NCI-H1092 (cell line): ENCODE measurements at places on chromosomes 7 and 10.

DNA sequence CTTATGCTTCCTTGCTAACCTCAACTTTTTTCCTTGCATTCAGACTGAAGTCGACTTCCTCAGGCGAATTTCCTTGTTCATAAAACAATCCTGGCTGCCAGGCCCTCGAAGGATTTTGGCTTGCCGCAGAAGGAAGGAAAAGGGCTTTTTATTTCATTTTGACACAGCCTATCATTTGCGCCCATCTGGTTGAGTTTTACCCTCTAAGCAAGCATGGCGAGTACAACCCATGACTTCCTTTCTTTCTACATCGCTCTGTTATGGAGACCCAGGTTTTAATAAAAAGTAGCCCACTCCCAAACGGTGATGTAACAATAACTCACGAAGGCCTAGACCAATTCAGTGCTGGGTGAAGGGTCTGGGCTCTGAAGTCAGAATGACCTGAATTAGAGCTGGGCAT is 109.3 kb downstream of the PRPF18 start:
- DNase-seq, result no peak

DNA sequence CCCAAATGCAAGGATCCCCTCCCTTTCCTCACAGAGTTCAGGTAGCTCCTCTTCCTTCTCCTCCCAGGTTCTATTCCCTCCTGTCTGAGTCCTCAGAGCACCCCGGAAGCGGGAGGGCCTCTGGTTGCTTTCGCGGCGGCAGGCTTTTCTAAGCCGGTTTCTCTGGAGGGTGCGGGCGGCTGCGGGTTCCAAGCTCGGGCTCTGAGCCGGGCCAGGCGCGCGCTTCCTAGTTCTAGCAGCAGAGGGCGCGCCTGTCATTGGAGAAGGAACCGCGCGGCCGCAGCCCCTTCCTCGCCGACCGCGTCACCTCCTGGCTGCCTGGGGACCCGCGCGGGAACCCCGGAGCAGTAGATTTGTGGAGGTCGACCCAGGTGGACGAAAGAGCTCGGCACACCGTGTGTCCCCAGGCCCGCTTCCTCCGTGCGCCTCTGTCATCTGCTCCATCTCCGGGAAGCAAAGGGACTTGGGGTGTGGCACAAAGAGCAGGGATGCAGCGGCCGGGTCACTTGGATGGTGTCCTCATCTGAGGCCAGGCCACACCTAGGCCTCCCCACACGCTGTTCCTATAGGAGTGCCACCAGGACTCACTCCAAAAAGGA is 389.0 kb upstream of the PODXL start:
- peak; percentile 64 for DNase-seq

DNA sequence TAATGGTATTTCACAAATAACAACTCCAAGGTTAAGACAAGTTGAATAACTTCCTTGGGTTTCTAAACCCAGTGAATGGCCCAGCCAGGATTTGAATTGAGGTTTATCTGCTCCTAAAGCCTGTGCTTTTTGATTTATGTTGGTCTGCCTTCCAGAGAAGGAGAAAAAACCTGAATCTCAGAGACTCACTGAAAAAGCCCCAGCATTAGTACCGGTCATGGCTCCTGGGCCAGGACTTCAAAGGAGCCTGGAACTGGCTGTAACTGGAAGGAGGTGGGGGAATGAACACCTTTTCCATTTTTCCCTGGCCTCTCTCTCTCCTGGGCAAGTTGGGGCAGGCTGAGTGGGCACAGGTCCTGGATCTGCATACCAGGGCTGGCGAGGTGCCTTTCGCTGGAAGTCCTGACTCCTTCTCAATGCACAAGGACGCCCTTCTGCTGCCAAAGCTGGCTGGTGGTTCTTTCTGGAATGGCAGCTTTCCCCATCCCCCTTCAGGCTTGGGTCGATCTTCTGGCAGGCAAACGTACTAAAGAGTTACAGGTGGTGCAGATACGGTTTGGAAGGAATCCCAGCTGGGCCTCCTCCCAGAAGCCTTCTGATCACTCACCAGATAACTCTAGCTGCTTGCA is 268.2 kb downstream of the PTEN start:
- no peak for DNase-seq

- no peak for DNase-seq
Measured at GRCh38 chr7:1567049-1567771, 2.6 kb downstream of the PSMG3 start.

- no peak for DNase-seq
Measured at GRCh38 chr10:69685426-69685801, 55.4 kb downstream of the FAM241B start.

DNA sequence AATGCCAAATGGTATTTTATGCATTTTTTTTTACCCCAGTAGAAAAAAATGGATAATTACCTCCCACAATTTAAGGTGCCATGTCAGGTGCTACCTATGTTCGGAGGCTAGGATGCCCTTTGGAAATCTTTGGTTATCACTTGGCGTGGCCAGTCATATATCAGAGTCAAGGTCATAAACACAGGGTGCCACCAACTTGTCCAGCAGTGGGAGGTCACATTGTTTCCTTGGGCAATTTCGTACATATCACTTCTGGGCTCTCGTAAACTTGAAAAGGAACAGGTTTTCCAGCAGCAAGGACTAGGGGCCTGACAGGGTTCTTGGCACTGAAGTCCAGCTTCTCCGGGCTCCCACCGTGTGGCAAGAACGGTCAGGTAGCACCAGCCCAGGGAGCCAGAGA is 48.0 kb upstream of the BHLHA15 start:
- no peak for DNase-seq

GRCh38 chr7:127858915-127859189 is 172.4 kb downstream of the LRRC4 start:
- no peak for DNase-seq

GRCh38 chr10:123884907-123885381 is 6.7 kb downstream of the CPXM2 start:
- DNase-seq, result no peak

GRCh38 chr10:126921974-126922525 is 16.8 kb downstream of the DOCK1 start:
- DNase-seq, result no peak

DNA sequence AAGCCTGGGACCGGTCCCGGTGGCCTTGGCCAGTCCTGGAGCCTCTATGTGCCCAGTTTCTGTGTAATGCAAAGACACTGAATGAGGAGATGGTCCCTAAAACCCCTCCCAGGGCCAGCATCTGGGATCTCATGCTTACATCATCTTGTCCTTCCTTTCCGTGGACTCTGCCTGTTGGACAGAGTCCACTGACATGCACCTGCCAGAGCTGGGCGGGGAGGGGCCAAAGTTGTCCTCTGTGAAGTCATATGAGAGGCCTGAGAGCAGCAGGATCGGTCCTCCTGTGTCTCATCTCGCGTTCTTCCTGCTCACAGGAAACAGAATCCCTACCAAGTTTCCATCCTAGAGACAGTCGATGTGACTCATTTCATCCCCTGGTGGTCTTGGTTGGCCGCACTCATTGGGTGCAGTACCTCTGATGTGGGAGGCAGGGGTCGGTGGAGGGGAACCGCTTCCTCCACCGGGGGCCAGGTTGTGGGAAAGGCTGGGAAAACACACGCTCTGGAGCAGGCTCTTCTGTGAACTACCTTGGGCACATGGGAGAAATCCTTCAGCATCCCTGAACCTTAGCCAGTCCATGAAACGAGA is 389.6 kb upstream of the PODXL start:
- no peak for DNase-seq

DNA sequence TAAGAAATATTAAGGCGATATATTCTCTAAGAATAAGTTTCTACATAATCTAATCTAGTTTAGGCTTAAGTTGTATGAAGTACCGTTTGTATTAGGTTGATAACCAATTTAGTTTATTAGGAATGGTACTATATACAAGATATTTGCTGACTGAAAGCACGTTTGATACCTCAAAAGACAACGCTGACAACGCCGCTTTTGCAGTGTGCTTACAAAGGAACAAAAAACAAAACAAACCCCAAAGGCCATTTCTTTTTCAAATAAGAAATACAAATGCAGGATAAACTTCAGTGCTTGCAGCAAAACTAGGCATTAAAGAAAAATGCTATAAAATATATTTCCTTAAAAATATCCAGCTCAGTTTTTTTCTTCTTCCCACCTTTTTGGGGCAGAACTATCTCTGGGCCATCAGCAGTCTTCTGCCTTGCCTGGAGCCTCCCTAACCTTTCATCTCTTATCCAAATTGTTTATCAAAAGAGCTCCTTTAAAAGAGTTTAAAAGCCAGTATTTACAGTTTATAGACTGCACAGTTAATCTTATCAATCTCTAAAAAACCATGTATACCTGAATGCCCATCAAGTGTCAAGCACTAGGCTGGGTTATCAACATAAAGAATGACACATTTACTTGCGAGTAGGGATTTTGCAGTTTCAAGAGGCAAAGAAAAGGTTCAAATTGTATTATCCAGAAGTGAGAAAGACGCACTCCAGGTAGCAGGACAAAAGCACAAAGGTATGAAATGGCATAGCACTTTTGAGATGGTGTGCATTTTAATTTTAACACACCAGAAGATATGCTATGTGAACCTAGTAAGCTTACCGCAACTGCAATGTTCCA is 4.1 kb upstream of the KMT2E start:
- no peak for DNase-seq

DNA sequence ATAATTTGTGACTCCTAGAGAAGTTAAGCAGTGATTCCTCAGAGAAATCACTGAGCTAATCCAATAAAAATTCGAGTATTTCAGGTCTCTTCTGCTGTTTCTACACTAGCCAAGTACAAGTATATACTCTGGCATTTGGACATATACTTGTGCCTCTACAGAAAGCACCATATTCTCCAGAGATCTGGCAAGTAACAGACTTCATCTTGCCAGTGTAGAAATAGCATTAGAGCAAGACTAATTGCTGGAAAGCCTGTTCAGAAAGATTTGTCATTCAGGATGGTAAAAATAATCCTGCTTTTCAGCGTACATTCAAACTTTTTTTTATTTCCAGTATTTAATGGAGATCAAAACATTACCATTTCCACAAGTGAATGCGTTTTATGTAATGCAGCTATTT is 410.8 kb upstream of the ETV1 start:
- DNase-seq, result no peak

DNA sequence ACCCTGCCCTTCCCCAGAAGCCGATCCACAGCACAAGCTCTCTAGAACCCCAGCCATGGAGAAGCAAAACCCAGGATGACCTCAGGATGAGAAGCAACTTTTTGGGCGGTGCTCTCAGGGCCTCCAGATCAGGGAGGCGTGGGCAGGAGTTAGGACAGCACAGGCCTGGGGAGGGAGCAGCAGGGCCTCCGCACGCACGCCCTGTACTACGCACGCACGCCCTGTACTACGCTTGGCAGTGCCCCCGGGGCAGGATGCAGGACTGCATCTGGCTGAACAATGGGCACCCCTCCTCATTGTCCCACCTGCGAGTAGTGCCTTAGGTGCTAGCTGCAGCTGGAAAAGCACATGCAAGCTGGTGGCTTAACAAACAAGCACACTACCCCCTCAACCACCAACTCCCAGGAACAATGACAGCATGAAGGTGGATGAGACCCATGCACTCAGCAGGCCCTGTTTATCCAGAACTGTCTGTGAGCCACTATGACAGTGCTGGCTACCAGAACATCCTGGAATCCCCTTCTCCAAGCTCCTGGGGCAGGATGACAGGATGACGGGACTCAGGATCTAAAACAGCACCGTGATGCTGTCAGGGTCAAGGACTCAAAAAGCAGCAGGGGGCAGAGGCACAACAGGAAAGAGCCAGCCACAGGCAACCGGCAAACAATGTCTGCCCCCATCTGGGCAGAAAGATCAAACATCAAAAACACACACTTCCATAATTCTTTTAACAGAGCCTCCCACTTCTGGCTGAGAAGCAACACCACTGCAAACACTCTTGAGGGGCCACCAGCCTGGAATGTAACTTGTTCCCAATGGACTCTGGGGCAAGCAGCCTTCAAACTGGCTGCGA is 11.8 kb downstream of the PODXL start:
- DNase-seq, result no peak

DNA sequence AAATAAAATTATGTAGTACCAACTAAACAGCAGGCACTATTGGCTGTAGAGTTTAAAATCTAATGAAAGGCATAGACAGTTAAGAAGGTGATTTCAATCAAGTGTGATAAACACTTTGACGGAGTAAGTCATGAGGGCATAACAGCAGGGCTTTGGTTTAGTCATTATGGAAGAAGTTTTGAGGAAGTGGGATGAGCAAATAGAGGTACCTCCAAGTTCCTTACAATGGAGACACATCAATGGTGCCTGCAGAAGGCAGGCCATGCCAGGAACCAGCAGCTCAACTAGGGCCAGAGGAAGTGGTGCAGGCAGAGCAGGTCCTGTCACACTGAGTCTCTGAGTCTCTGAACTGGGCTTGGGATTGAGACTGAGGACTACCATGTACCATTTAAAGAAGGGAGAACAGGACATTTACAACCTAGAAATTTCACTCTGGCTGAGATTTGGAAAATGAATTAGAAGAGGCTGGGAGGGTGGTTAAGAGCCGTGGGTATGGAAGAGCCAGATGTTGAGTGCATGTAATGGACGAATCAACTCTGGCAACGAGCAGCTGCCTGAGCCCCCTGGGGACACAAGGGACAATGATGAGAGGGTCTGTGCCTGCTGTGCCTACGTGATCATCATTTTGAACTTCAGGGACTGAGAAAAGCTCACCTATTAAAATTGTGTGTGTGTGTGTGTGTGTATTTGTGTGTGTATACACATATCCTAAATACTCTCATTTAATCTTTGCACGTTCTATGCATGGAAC is 208.7 kb upstream of the POM121L12 start:
- DNase-seq, result no peak

GRCh38 chr7:143458681-143459080 is 15.4 kb downstream of the TAS2R60 start:
- no peak for DNase-seq

GRCh38 chr10:74213571-74214162 is 62.6 kb downstream of the ADK start:
- no peak for DNase-seq

- DNase-seq, result no peak
Measured at GRCh38 chr10:89215511-89215910, 8.4 kb upstream of the CH25H start.

DNA sequence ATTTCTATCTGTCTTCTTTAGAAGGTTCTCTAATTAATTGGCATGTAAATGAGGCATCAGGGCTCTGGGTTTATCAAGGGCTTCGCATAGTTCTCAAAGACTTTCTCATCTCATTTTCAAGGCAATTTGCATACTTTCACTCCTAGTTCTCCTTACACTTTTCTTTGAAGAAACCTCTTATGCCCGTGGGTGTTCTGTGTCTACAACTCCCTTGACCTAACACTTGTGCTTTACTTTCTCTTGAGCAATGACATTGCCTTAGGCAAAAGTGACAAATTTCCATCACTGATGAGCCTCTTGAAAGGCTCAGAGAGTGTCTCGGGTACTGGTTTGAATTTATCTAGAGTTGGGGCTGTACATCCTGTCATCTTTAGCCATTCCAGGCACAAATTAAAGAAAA is 74.7 kb upstream of the ITPRID1 start:
- no peak for DNase-seq

DNA sequence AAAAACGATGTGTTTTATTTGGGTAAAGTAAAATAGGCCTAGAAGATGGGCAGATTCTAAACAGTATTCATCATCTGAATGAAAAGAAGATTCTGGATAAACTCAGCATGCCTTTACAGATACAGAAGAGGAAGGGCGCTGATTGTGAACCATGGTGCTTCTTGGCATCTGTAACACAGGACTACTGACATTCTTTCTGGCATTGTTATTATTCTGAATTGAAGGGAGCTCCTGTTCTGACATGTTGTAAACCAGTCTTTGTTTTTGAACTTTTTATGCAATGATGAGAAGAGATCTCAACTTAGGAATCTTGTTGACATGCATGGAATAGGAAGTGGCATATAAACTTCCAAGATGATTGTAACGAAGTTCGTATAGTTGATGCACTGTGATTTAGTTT is 13.5 kb downstream of the RPA3 start:
- DNase-seq, result no peak
